ENCODE measurements at places on chromosomes 12 and 14.

DNA sequence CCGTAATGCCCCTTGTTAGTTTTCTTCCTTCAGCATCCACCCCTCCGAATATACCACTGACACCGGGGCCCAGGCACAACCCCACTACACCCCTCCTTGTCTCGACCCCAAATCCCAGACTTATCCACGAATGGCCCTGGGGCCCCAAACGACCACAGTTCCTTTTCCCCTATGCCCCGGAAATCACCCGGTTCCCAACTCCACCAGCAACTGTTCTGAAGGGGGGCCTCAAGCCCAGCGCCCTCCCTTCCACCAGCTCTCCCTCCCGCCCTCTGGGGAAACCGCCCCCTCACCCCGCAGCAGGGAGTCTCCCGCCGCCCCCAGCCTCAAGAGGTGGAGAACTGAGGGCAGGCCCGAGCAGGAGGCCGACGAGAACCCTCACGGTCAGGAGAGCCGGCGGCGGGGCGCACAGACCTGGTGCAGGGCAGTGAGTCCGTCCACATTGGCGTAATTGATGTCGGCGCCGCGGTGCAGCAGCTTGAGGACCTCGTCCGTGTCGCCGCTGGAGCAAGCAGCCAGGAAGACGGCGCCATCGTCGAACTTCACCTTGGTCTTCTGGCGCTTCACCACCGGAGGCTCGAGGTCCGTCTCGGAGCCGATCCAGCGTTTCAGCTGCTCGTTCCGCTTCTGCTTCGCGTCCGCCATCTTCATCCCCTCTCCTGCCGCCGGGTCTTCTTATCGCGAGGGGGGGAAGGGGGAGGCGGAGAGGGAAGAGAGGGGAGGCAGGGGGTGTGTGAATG, 446 bp downstream of the PPP1R12A start:
- no peak for DNase-seq

GRCh38 chr12:129558036-129558435, 345.8 kb downstream of the TMEM132D start:
- no peak for DNase-seq

- DNase-seq: no peak
Observed at GRCh38 chr14:30966415-30967363, 58.8 kb upstream of the AP4S1 start.

DNA sequence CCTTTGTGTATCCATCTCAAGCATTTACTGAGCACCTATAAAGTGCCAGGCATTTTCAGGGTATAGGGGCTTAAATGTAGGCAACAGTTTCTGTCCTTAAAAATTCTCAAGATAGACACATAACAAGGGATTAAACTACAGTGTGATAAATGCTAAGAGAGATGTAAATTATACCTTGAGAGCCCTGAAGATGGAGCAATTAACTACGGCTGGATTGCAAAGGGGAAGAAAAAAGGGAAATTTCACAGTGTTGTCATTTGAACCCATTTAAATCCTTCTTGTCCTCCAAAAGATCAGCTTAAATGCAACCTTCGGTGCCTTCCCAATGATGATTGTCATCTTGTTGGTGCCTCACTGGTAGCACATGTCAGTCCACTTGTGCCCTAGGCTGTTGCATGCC, 11.5 kb upstream of the IL26 start:
- no peak for DNase-seq

GRCh38 chr14:22522466-22522957, 66.5 kb downstream of the DAD1 start:
- DNase-seq: no peak

DNA sequence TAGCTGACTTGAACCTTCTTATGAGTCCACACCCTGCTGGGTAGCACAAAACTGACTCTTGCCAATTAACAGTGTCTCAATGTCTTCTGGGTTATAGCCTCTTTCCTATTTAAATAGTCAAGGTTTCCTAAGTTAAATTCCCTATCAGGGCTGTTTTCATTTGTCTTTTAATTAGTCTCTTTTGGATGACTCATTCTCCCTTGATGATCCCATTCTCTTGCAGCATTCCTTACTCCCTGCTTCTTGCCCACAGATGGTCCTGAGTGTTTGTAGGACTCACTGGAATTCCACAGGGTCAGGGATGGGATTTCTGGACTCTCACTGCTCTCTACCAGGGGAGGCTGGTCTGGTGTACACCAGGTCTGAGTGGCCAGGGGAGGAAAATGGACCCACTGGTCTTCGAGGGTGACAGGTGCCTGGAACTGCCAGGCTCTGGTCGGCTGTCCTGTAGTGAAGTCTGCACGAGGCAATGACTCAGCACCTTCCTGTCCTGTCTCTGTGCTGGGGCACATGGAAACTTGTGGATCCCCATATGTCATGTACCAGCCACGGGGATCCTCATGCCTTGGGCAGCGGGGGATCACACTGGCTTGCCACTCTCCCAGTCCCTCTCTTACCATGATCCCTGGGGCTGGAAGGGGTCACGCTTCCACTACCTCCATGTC, 236.5 kb upstream of the PELI2 start:
- no peak for DNase-seq

DNA sequence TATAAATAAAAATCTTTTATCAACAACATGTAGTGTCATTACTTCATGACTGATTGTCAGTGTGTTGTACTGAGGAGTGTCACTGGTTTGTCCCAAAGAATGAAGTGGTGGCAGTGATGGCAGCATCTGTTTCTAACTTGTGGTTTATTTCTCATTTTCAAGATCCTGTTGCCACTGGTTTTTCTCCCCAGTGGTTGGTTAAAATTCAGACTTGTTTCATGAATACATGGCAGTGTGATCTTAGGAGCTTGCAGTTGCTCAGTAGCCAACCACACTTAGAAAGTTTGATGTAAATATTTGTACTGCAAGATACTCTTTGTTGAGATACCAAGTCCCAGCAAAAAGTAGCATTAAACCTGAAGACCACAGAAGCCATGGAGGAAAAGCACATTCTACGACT, 69.8 kb downstream of the PLEKHA5 start:
- no peak for DNase-seq

DNA sequence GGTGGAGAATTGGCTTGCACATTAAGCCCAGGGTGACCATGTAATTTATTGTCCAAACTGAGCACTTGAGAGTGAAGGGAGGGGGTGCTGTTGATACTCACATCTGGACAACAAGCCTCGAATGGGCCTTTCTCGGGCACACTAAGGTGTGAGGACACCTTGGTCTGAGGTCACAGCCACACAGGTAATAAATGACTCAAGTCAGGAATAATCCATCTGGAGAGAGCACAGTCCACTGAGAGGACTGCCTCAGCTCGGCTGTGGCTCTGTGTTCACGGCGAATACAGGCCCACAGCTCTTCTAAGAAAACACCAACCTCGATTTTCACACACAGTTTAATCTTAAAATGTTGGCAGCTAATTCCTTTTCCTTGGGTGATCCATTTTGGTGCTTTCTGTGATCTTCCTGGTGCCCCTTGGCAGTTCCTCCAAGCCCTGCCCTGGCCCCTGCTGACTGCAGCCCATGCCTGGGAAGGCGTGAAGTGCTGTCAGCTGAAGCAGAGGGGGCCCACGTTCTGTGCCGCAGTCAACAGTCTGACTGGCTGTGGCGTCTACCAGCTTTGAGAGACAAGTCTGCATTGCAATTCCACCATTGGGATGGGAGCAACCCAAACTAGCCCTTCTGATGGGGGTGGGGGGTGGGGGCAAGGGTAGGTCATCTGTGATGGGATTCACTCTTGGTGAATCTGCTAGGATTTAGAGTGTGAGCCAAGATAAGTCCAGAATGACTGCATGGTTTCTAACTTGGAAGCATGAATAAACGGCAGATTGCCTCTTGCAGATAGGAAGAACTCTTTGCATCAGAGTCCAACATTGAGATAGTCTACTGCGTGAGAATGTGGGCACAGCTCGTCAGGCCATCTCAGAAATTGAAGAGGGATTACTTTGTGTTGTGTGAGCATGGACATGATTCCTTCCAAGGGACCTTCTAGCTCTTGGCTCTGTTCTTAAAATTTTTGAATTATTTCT, 42.8 kb downstream of the ZNF664 start:
- DNase-seq: no peak

- no peak for DNase-seq
Observed at GRCh38 chr12:76193961-76194360, 109.5 kb upstream of the NAP1L1 start.

DNA sequence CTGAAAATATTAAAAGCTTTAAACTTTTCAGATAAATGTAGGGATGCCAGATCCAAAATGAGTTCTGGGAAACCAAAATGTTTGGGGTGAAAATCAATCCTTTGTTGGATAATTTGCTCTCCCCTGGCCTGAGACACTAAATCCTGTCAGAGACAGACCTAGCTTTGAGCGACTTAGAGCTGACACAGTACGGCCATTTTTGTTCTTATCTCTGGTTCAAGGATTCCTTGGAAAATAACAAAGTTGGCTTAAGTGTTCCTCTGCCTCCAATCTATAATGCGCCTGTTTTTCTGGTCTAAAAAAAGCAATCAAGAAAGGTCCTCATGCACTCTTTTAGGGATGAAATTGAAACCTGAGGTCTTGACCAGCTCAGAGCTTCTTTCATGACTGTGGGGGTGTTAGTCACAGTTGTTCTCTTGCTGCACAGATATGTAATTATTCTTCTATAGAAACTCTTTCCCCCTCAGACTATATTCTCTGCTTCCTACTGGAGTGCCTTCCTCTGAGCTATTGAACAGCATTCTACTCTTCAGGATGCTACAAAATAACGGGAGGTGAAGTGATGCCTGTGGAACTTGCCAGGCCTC, 52.3 kb upstream of the EGLN3 start:
- no peak for DNase-seq

- DNase-seq: peak; percentile 33
Observed at GRCh38 chr14:92254786-92255185, 68.2 kb upstream of the SLC24A4 start.

GRCh38 chr14:32434180-32434579, 105.1 kb downstream of the AKAP6 start:
- DNase-seq: no peak

GRCh38 chr12:103503546-103504480, 8.0 kb upstream of the C12orf42 start:
- DNase-seq: no peak

DNA sequence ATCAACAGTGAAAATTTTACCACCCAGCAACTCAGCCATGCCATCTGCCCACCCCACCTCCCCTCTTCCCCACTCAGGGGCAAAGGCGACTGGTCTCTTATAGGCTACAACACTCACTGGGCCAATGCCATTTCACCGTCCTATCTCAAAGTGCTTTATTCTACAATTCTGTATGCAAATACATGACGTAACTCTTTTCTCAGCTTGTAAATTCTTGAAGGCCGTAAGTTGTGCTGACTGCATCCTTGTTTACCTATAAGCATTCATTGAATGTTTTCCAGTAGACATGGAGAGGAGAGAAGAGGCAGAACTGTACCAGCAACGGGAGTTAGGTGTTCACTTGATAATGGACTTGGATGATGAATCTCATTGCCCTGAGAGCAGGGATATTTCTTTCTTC, 15.6 kb downstream of the BCL2L14 start:
- DNase-seq: no peak

DNA sequence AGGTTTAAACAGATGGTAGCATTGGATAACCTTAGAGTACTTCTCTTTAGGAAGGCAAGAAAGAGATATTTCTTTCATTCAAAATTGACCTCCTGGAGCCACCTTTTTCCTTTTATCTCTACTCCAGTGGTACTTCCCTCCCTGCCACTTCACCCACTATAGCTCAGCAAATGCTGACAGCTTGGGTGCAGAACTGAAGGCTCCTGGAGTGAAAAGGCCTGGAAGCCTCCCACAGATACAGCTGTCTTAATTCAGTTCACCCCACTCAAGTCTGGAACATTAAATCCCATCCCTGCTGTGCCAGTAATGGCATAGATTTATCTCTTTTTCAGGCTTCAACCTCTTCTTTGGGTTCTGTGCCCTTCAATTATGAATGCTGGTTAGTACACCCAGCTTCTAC, 140.3 kb downstream of the NEDD1 start:
- DNase-seq: no peak

GRCh38 chr12:57550641-57551549, 1.1 kb downstream of the KIF5A start:
- no peak for DNase-seq

Data from iPS DF 6.9 (cell line).